ENCODE measurements at places on chromosomes 16 and 17. TPM values are rescaled to one million over a fixed set of nuclear protein-coding genes. Genes with fewer than 3 reads are reported as not detected.

Gene TP53TG3F
- not detected for total RNA-seq

Gene PLLP
- 360 TPM for total RNA-seq

Gene TNS4
- total RNA-seq = not detected

Gene RPGRIP1L
- 6.9 TPM for total RNA-seq

- no peak for DNase-seq
Observed at GRCh38 chr16:65305266-65305959, 183.6 kb upstream of the CDH11 start.

- DNase-seq = no peak
Observed at GRCh38 chr17:71173991-71174390, 946.8 kb upstream of the SOX9 start.

DNA sequence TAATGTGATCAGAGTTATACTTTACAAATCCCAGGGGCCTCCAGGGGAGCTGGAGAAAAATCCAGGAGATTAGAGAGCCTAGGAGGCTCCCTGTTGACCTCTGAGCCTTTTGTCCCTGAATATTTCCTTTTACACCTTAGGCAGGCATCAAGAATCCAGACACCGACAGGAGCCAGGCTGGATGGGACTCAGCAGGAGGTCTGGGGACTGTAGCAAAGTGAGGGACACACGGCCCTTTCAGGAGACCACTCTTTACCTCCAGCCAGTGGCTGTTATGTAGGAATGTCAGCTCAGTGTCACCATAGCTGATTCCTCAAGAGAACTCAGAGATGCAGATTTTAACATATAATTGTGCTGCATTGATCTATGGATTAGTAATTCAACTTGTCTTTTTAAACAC is 198.4 kb downstream of the SHISA9 start:
- DNase-seq = no peak

- no peak for DNase-seq
Observed at GRCh38 chr17:57946798-57947358, 8.3 kb downstream of the CUEDC1 start.

DNA sequence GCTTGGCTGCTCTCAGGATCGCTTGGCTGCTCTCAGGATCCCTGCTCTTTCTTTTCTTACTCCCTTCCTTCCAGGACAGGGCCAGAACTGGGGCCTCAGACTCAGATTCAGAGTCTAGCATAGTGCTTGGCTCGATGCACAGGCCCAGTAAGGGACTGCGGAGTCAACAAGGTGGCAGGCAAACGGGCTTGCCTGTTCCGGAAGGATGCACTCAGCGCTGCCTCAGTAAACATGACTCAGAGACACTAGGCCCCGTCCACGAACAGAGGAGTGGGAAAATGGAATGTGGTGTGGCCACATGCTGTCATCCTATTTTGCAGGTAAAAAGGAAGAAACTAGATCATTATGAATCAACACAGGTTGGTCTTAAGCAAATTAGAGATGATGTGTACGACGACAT is 9.8 kb downstream of the SPHK1 start:
- no peak for DNase-seq

DNA sequence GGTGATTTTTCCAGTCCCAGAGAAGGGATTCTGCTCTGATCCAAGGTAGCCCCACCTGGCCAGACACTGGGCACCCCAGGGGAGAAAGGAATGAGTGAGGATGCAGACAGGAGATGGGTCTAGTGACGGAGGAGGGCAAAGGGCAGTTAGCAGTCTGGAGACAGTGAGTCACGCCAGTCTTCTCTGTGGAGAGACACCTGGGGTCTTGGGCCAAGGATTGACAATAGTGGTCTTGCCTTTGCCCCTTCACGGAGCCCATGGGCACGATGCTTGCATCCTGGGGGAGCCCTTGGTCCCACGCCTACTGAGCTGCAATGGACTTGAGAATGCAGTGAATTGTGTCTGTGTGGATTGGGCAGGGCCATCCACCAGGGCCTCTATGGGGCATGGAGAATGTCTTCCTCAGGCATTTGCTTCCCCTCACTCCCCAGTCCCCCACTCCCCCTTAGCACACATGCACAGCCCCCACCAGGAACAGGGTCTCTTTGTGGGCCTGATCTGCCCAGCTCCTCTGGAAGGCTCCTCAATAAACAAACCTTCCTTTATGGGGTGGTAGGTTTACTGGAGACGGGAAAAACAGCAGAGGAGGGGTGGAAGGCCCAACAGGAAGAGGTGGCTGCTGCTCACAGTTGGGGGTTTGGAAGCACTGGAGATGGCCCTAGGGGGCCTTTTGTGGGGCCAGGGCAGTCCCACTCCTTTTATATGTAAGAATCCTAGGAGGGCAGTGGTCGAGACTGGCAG is 1.4 kb downstream of the CHAD start:
- DNase-seq = no peak

DNA sequence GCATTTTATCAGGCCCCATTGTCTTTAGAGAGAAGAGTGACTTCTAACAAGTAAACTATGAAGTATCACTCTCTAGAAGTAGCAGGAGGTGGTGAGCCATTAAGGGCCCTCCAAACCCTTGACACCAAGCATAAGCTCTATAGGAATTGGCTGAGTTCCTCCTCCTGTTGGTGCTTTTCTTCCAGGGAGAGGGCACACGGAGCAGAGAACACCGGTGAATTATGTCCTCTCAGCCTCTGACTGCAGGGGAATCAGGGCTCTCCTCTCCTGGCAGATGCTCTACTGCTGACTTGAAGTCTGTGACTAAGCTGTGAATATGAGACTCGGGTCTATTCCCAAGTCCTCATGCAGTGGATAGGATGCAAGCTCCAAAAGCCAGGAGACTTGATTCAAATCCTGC is 32.3 kb downstream of the CHD9 start:
- DNase-seq = no peak

DNA sequence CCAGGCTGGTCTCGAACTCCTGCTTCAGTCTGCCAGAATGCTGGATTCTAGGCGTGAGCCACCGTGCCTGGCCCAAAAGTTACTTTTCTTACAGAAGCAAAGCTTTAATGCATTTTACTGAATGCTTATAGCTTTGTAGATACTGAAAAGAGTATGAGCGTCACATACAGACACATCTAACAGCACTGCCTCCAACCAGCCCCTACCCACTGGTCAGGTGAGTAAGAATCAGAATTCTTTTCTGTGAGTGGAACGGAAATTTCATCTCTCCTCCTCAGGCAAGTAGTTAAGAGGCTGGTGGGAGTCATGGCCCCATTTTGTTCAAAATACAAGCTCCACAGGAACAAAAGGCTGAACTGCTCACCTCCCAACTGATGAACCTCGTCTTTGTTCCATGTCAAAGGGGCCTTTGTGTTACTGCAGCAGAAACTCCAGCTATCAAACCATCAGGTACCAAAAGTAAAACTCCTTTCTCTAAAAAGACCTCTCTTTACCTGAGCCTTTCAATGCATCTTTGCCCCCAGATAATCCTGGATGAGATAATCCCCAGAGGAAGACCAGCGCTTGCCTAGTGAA is 92.4 kb upstream of the RPH3AL start:
- no peak for DNase-seq

GRCh38 chr16:68446681-68447652 is 1.3 kb downstream of the SMPD3 start:
- no peak for DNase-seq

- no peak for DNase-seq
Observed at GRCh38 chr17:34725008-34725407, 145.6 kb downstream of the TMEM132E start.

DNA sequence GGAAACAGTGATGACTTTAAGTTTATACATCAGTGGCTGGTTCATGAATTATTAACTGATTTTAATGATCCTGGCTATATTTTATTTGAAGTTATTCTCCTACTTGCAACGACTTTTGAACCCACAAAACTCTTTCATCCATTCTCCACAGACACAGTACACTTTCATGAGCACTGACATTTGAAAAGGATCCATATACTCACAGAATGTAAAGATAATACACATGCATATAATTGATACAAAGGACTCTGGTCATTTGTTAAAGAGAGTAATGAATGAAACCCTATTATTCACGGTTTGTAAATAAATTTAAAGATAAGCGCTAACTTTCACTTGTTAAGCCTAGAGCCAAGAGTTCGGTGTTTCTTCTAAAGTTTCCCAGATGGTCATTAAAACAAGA is 3.3 kb downstream of the TOX3 start:
- DNase-seq = no peak

GRCh38 chr16:14356064-14356463 is 274.0 kb downstream of the PARN start:
- no peak for DNase-seq

DNA sequence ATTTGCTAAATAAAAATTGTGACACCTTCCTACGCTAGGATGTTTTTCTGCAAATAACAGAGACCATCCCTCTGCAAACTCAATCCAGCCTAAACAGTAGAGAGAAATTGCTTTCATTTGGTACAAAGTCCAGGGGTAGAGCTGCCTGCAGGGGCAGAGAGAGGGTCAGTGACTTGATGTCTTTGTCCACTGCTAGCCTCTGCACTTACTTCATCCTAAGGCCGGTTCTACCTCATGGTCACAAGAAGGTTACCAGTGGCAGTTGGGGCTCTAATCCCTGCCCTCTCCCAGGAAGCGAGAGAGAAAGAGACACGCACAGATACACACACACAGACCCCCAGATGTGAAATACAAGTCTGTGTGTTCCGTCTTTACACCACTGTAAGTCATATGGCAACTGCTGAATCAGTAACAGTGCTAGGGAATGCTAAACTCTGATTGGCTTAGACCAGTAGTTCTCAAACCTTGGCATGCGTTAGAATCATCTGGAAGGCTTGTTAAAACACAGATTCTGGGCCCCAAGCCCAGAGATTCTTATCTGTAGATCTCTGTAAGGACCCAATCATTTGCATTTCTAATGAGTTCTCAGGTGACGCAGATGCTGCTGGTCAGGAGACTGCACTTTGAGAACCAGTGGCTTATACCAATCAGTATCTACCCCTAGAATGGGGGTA is 13.1 kb upstream of the LPCAT2 start:
- peak; percentile 6 for DNase-seq

DNA sequence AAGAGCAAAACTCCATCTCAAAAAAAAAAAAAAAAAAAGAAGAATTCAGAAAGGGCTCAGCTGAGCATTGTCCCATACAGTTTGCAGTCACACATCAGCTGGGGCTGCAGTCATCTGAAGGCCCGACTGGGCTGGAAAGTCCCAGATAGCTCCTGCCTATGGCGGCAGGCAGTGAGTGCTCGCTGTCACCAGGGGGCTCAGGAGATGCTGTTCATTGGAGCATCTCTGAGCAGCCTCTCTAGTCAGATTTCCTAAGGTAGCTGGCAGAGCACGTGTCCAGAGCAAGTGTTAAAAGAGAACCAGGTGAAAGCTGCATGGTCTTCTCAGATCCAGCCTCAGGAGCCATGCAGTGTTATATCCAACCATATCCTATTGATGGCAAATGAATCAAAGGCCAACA is 75.8 kb downstream of the WSCD1 start:
- no peak for DNase-seq

- no peak for DNase-seq
Observed at GRCh38 chr16:24846548-24847357, 990 bp downstream of the SLC5A11 start.

- DNase-seq = no peak
Observed at GRCh38 chr17:3400055-3400454, 1.8 kb upstream of the OR1E1 start.

DNA sequence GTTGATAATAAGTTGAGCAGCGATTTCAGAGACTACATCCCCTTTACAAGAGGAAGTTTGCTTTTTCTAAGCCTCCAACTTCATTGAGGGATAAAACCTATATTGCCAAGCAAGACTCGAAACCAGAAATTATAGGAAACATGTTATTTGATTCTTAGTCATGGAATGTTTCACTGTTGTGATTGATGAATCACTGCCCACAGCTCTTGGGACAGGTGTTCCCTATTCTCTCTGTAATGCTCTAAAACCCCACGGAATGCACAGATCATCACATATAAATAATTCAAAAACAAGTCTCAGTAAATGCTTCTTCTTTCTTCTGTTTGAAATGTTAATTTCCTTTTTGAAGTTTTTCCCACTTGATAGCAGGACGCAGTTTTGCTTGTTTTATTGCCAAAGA is 809.5 kb upstream of the GOT2 start:
- no peak for DNase-seq

DNA sequence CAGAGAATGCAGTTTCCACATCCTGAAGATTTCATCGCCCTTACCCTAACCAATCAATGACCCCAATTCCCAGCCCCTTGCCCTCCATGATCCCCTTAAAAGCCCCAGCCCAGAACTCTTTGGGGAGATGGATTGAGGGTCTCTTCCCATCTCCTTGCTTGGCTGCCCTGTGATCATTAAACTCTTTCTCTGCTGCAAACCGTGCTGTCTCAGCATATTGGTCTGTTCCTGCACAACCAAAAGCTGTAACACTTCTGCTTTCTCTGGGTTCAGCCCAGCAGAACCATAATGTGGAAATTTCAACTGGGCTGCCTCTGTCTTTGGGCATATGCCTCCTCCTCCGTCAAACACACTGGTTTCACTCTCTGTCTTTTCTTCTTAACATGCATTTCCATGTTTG is 67.0 kb upstream of the NLRP1 start:
- no peak for DNase-seq
